ENCODE measurements at places on chromosomes 4 and X.

DNA sequence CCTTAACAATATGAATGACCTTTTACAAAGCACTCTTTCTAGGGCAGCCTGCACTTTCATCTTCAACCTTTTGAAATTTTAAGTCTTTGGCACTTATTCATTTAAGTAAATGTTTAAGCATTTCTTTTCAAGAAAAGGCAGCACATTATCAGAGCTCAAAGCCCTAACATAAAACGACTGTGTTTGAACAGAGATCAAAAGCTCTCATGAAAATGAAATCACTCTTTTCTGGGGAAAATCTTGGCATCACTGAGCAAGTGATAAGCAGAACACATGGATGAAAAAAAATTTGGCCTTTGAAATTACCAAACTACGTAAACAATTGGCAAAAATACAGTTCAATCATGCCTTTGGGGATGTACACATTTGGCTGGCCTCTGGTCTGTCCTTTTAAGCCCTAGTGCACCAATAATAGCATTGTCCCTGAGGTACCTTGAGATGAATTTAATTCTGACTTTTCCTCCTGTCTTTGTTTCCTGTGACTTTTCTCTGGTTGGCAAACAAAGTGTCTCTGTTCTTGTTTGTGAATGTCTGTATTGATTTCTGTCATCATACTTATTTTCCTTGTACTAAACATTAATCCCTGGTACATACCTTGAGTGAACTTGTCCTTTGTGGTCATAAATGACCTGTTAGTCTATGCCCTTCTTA is 12.9 kb upstream of the ODAM start:
- DNase-seq = no peak

DNA sequence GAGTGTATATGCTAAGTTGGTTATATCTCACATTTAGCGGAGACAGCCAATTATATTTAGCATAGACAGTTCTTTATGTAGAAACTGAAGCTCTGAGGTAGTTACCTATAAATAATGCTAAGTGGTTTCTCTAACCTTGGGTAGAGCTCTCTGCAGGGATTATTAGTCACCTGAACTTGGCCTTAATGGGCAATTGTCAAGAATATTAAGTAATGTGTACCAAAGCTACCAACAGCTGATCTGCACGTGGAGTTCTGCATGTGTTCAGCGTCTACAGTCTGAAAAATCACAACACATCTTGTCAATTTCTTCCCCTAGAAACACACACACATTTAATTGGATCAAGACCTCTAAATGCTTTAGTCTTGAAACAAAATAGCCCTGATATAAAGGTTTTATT is 740.6 kb upstream of the FAM241A start:
- DNase-seq = no peak

DNA sequence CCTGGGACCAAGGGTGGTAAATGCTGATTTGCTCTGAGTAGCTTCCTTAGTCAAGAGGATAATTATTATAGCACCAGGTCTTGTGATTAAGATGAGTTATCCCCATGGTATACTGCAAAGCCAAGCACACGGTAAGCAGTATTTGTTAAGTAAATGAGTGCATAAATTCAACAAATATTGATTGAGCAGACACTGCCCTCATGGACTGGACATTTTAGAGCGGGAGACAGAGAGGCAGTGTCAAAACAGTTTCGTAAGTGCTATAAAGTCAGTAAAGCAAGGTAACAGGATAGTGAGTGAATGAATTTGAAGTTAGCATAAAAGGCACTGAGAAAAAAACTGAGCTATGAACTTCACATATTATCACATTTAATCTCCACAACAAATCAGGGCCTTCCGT is 13.9 kb downstream of the PHF8 start:
- DNase-seq = no peak

- DNase-seq = no peak
Measured at GRCh38 chr4:7647600-7648543, 213.1 kb upstream of the PSAPL1 start.

GRCh38 chr4:5836943-5837342 is 55.9 kb downstream of the CRMP1 start:
- no peak for DNase-seq

- DNase-seq = no peak
Measured at GRCh38 chr4:93144644-93145043, 683.9 kb upstream of the ATOH1 start.

DNA sequence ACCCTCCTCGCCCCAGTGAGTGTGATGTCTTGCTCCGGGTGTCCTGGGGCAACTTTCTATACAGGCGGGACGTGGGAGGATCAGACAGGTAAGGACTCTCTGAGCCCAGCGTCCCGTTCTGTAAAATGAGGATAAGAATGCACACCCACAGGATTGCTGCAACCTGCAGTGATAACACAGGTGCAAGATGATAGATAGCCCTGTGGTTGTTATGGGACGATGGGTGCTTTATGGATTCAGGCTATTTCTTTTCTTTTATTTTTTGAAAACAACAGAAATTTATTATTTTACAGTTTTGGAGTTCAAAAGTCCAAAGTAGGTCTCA is 28.6 kb downstream of the BEX3 start:
- no peak for DNase-seq

GRCh38 chrX:41445171-41445570 is 2.0 kb upstream of the NYX start:
- DNase-seq = no peak

GRCh38 chrX:23786268-23786815 is 3.4 kb downstream of the SAT1 start:
- DNase-seq = no peak

DNA sequence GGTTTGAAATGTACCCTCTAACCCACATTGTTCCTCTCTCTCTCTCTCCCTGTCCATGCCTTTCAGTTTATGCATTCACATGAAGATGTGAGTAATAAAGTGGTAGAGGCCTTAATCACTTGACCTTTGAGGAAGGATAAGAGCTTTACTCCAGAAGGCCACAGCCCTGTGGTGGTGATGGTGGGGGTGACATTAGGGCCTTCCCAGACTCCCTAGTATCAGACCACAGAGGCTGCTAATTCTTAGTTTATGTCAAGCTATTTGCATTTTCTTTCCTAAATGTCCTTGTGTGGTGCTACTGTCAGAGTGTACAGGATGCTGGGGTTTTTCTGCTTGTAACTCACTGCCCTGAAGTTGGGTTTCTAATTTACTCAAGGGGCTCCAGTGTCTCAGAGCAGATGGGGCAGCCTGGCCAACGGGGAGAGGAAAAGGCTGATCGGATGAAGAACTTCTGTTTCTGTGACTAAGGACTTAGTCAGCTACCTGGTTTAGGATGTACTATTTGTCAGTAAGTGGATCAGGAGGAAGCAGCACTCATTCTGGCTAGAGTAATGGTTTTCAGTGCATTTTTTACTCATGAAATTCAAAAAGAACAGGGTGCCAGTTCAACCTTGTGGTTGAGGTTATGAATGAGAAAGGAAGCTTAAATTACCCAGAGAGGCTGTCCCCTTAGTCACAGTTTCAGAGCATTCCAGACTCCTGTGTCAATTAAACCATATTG is 509.6 kb upstream of the DIPK2B start:
- DNase-seq = no peak

DNA sequence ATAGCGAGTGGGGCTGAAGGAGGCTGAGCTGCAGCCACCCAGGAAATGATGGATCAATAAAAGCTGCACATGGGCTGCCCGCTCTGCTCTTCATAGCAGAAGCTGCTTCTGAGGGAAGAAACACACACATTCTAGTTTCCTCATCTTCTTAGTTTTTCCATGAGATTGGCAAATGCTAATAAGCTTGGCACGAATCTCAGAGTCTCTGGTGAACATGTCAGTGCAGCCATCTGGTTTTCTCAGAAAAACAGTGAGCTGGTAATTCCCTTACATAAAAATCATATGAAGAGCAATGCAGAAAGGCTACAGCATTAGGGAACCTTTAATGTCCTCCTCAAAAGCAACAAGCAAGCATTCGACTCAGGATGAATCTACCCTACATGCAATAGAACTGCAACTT is 69.9 kb downstream of the GATB start:
- no peak for DNase-seq

DNA sequence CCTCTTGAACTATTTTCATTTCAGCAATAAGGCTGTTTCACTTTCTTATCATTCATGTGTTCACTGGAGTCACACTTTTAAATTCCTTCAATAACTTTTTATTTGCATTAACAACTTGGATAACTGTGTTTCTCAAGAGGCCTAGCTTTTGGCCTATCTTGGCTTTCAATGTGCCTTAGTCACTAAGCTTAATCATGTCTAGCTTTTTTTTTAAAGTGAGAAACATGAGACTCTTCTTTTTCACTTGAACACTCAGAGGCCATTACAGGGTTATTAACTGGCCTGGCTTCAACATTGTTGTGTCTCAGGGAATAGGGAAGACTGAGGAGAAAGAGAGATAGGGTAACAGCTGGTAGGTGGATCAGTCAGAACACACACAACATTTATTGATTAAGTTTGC is 64.0 kb upstream of the VCX2 start:
- DNase-seq = no peak

DNA sequence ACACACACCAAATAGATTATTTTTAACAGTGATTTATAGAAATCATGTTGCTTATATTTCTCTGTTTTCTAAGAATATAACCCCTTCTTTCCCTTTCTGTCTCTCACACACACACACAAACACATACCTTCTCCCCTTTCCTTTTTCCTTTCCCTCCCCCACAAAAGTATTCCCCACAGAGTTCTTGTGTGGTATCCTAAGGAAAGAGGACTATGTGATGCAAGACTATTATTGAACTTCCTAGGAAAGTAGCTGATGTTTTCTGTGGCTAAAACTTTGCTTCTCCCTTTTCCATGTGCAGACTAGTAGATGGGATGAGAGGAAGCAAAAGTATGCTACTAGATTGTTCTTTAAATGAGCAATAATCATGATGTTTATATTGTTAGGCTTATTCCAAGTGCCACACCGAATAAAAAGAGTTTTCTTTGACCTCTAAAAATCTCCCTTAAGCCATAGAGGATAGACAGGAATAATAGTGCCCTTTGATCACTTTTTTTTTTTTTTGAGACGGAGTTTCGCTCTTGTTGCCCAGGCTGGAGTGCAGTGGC is 38.7 kb downstream of the CPEB2 start:
- no peak for DNase-seq

- no peak for DNase-seq
Measured at GRCh38 chr4:7618361-7618760, 183.6 kb upstream of the PSAPL1 start.

GRCh38 chr4:28665306-28665705 is 1804.7 kb downstream of the STIM2 start:
- DNase-seq = no peak

DNA sequence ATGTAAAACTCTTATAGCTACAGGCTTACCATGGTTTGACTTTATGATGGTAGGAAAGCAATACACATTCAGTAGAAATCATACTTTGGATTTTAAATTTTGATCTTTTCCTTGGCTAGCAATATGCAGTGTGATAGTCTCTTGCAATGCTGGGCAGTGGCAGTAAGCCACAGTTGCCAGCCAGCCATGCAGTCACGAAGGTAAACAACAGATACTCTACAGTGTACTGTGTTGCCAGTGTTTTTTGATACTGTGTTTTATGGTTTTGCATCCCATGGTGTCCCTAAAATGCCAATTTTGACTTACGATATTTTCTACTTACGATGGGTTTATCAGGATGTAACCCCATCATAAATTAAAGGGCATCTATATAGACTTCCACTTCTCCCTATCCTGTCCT is 24.8 kb upstream of the KLF3 start:
- DNase-seq = no peak
